Stimulated activated CD8-positive, alpha-beta memory T cell treated with anti-CD3 and anti-CD28 coated beads, Interleukin-4, amount 100 ng/mL, for 1 hour (primary cell): ENCODE measurements at places on chromosomes 5 and 9.

- DNase-seq = no peak
These were observed 76.7 kb upstream of the IER5L start for GRCh38 chr9:129254566-129255287.

DNA sequence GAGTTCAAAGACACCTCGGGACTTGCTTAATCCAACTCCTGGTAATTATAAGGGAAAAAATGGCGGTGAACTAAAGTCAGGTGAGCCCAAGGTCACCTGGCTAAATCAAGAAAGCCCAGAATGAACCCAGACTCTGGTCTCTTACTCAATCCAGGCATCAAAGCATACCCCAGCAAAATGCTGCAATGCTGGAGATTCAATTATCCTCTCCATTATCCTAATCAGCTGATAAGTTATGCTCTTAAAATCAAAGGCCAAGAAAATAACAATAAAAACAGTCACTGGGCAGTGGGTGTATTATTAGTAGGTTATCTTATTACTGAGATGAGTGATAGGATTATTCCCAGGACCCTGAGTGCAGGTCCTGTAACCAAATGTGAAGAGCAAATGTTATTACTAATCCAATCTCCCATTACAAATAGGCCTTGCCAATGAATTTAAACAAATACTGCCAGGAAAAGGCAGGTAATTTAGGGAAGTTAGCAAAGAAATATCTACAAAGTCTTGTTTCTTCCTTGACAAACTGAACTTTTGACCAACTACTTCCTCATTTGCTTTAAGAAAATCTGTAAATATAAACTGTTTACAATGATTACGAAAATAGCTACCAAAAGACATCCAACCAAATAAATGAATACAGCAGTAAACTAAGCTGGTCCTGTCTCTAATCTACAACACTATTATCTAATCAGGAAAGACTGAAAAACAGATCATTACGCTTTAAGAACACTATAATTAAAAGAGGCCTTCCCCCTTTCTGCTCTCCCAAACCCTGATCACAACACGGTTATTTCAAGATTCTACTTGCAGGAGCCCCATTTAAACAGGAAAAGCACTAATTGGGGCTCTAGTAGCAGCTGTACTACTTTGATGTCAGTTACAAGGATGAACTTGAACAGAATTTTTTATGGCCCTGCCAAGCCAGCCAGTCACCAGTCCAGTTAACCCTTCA is 103.2 kb downstream of the MED27 start:
- DNase-seq = no peak

GRCh38 chr5:132256783-132257130 is 739 bp upstream of the PDLIM4 start:
- DNase-seq = no peak

DNA sequence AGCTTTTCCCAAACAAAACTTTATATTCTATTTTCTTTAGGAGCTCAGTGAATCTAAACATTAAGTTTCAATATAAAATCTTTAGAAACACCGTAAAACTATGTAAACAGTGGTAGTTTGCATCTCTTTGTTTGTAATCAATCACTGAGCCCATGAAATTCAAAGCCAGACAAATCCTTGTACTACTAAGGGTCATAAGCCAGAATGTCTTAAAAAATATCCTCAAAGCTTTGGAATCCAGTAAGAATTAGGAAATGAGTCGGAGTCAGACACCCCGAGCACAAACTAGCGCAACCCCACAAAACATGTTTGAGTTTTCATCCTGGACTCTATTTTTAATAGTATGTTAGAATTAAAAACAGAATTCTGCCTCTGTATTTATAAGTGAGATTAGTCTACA is 153.8 kb downstream of the HSPA4 start:
- DNase-seq = no peak

DNA sequence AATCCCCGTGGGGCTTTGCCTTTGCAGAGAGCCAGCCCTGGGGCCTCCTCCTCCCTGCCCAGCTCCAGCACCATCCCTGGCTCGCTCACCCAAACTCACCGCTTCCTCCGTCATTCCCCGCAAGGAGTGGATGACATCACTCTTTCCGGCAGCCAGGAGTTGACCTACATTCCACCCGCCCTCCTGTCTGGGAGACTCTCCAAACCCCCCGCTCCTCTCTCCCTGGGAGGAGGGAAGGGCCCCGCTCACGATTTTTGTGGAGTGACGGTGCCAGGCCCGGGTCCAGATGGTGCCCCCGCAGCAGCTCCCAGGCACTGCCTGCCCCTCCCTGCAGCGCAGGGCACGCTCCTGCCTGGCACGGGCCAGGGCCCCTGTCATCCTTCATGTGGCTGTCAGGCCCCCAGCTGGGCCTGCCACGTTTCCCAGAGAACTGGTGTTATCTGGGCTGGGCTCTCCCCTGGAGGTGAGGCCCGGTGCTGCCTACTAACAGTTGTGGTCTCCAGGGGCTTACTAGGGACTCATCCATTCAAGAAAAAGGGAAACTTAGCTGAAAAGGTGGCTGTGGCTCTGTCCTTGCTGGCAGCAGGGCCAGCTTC is 52.3 kb downstream of the NTNG2 start:
- no peak for DNase-seq

- DNase-seq = no peak
These were observed 17.2 kb upstream of the MLANA start for GRCh38 chr9:5873439-5873838.

- DNase-seq = no peak
These were observed 296.9 kb downstream of the ADGRV1 start for GRCh38 chr5:90855296-90856010.

DNA sequence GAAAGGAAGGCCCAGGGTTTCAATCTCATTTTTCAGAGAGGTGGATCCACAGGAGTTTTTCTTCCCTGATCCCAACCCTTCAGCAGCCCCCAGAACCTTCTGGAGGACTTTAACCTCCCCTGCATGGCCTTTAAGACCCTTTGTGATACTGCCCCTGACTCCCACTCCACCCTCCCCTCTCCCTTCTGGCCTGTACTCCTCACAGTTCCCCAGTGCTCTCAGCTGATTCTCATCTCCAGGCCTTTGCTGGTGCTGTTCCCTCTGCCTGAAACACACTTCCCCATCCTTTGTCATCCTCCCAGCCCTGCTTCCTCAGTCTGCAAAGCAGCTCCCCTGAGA is 18.5 kb downstream of the NEURL1B start:
- DNase-seq = no peak

GRCh38 chr9:27429436-27429835 is 94.7 kb upstream of the IFNK start:
- no peak for DNase-seq

DNA sequence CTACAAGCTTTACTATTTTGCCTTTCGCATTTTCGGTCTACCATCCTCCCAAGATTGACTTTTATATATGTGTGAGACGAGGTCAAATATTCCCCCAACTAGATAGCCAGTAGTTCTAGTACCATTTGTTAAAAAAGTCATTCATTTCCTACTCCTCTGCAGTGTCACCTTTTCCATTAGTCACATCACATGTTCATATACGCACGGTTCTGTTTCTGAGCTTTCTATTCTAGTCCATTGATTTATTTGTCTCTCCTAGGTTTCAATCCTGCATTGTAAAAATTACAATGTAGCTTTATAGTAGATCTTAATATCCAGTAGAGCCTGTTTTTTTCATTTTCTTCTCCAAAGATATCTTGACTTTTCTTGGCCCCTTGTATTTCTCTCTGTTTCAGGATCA is 528.7 kb upstream of the TRPC7 start:
- no peak for DNase-seq

GRCh38 chr9:134223591-134224122 is 59.3 kb upstream of the RNU6ATAC start:
- no peak for DNase-seq

- DNase-seq = no peak
These were observed 90.8 kb downstream of the VAV2 start for GRCh38 chr9:133901184-133901835.
